NCI-H460 (cell line): ENCODE measurements at places on chromosomes 3 and 15. TPM values are rescaled to one million over a fixed set of nuclear protein-coding genes. Genes with fewer than 3 reads are reported as not detected.

Gene KBTBD13
- total RNA-seq, result not detected in 2 replicates

- DNase-seq, result no peak
These were observed 6.3 kb downstream of the THOC7 start for GRCh38 chr3:63857311-63857710.

GRCh38 chr3:29655015-29655747 lies 374.3 kb downstream of the RBMS3 start:
- no peak for DNase-seq

DNA sequence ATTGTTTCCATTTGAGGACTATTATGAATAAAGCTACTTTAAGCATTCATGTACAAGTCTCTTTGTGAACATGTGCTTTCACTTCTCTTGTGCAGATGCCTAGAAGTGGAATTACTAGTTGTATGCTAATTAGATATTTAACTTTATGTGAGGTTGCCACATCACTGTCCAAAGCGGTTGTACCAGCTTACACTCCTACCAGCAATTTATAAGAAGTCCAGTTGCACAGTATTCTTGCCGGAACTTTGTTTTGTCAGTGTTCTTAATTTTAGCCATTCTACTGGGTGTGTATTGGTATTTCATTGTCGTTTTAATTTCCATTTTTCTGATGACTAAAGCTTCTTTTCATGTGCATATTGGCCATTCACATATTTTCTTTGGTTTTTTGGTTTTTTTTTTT lies 29.1 kb downstream of the SEMA3G start:
- DNase-seq, result no peak

GRCh38 chr3:101817992-101818391 lies 31.3 kb upstream of the NFKBIZ start:
- DNase-seq, result no peak

GRCh38 chr15:83396101-83396500 lies 51.0 kb upstream of the SH3GL3 start:
- DNase-seq, result no peak
